ENCODE measurements at places on chromosomes 2 and 18.

DNA sequence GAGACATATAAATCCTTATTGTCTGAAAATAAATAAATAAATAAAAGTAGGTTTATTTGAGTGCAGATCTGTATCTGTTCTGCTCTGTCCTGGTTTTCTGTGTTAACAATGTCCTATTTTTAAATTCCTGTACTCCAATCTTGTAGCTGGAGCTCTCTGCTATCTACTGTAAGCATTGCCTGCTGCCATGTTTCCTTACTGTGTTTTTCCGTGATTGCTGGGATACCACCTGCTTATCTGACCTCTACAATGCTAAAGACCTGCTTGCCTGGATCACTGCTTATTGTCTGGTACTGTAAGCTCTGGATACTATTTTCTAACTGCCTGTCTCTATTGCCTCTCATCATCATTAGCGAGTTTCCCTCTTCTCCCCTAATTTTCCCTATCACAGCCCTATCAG lies 11.6 kb downstream of the PTPN4 start:
- DNase-seq = no peak

DNA sequence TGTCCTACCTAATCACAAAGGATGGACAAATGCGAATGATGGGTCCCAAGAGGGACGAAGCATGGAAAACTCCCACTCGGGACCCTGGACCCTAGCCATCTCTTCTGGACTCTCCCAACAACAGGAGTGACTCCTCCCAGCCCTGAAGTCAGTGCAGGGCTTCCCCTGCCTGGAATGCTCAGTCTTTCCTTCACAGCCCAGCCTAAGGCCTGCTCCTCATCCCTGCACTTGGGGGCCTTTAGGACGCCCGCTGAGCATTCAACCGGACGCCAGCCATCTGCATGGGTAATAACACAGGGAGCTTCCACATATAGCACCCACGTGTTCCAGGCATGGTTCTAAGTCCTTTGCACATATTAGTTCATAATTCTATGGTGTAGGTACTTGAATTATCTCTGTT lies 237.5 kb downstream of the KLHL29 start:
- DNase-seq = no peak

- DNase-seq = no peak
Observed at GRCh38 chr2:237615631-237616249, 11.6 kb upstream of the LRRFIP1 start.

GRCh38 chr18:56984731-56985130 lies 162.2 kb upstream of the BOD1L2 start:
- no peak for DNase-seq

DNA sequence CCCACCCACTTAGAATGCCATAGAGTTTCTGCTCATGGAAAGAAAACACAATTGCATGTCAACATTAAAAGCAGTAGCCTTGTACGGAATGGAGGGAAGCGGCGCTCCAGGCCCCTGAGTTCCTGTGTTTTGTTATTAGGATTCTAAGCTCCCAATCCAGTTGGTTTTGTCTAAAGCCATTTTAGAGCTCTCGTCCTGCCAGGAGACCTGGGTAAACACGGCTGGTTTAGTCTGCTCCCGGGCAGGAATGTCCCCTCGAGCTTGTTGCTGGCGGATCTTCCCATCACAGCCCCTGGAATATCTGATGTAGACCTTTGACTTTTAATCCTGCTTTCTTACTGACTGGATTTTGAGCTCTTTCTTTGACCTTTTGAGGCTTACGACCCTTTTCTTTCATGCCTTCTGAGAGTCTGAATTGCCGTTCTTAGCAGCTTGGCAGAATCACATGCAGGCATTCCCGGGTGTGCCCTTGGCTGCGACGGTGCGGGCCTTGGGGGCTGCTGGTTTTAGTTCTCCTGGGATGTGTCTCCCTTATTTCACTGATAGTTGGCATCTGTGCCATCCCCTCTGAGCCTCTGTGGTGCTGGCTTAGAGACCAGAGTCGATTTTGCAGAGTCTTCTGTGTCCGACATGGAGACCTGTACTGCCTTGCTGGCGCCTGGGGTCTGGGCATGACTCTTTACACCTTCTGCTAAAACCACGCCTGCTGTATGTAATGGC lies 25.4 kb downstream of the GREB1 start:
- no peak for DNase-seq

GRCh38 chr18:13302457-13303225 lies 84.1 kb downstream of the LDLRAD4 start:
- DNase-seq = no peak

GRCh38 chr2:45823723-45824206 lies 172.3 kb downstream of the PRKCE start:
- DNase-seq = no peak

- no peak for DNase-seq
Observed at GRCh38 chr2:69625078-69625795, 18.3 kb downstream of the AAK1 start.

- DNase-seq = no peak
Observed at GRCh38 chr2:62801814-62802523, 96.5 kb downstream of the EHBP1 start.

DNA sequence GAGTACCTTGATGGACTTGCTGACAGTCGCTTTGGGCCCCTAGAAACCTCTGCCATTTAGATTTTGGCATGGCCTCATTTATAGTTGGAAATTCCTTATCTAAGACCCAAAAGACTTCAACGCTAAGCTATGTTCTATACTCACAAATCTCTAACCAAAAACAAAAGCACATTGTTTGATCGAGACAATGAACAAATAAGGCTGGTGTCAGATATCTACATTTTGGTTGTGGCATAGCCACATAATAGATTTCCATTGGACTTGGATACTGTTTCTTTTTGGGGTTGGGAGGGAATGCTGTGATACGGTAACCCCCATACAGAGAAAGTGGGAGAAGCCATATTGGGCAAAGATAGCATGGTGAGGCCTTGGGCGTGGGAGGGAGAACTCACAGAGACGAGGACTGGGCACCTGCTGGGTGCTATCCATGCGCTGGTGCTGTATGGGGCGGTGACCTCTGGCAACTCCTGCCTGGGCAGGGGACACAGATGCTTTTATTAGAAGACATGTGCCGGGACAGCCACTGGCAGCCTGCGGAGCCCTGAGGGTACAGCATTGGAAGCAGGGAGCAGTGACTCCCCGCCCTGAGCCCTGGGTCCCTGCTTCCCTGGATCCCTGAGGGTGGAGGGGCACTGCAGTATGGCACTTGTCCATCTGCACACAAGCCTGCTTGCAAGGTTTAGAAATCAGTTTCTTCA lies 97.1 kb downstream of the ASAP2 start:
- DNase-seq = no peak

DNA sequence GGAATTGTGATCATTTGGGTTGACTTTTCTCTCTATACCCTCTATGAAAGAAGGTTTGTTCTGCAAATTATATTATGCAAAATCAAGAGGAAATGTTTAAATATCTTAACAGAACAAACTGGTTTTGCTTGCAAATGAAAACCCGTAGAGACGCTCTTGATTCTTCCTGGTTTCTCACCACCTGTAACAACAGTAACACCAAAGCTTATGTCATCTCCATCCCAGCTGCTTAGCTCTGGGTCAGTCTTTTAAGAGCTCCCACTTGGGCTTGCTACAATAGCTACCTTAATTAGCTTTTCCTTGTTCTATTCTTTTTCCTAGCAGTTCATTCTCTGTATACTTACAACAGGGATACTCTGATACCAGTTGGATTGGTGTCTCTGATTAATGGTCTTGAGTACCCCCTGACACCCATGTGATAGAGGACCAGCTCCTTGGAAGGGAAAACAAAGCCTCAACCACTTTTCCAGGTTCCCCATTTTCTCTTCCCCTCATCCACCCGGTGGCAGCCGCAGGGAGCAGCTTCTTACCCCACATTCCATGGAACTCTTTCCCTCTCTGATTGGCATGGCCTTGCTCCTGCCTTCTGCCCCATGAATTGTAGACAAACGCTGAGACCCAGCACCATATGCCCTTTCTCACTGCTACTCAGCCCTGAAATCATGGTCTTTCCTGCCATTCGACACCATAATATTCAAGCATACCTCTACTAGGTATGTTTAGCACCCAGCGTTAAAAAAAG lies 27.7 kb downstream of the TMEM182 start:
- no peak for DNase-seq

DNA sequence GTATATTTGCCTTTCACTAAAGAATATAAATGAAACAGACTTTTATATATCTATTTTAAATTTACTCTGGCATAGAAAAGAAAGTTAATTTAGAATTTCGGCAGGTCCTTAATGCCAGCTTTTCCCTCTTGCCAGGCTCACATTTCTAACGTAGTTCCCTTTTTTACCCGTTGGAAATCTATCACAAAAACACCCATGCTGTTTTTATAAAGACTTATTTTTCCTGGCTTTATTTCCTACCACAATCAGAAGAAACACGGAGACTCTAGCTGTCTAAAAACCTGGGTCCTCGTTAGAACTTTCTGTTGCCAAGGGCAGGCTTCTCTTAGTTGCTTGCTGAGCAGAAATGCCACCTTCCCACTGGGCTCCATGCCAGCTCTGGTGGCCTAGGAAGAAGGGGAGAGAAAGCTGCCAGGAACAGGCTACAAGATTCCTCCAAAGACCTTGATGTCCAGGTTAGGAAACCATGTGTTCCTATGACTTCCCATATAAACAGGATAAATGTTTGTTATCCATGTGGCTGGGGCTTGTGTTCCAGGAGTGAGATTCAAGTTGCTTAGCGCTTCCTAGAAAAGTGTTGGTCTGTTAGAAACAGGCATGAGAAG lies 17.8 kb upstream of the TMEM18 start:
- no peak for DNase-seq

DNA sequence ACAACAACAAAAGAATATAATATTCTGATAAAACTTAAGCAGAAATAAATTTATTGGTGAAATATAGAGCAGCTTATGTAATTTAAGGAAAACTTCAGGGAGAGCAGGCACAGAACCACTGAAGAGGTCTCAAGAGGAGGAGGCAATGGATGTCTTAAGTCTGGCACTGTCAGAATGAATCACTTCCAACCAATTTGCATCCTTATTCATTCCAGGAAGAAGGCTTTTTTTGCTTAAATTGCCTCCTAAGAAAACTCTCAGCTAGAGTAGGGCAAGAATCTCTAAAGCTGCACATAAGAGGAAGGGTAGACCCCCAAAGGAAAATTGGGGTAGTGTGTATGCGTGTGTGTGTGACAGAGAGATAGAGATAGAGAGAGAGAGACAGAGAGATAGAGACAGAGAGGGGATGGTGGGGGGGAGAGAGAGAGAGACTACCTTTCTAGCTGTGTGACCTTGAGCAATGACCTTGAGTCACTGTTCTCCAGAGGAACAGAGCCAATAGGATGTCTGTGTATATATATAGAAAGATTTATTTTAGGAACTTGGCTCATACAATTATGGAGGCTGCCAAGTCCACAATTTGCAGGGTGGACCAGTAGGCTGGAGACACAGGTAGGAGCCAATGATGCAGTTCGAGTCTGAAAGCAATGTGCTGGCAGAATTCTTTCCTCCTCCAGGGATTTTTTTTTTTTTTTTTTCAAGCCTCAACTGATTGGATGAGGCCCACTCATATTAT lies 96.4 kb upstream of the LINC00305 start:
- no peak for DNase-seq

DNA sequence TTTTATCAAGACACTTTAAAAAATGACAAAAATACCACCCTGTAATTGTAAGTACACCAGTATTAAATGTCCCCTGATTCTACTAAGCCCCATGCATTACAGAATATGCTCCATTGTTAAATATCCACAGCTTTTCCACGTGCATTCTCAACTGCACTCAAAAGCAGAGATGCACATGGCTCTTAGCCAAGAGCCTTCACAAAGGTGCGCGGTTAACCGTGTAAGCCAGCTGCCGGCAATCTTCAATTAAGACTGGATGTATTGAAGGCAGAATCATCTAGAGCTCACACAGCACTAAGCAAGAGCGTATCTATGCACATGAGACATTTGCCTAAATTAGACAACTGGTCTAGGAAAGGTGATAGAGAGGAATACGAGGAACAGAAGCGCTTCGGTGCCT lies 278.3 kb downstream of the NAPG start:
- no peak for DNase-seq

- no peak for DNase-seq
Observed at GRCh38 chr2:128867311-128867710, 548.6 kb upstream of the HS6ST1 start.

DNA sequence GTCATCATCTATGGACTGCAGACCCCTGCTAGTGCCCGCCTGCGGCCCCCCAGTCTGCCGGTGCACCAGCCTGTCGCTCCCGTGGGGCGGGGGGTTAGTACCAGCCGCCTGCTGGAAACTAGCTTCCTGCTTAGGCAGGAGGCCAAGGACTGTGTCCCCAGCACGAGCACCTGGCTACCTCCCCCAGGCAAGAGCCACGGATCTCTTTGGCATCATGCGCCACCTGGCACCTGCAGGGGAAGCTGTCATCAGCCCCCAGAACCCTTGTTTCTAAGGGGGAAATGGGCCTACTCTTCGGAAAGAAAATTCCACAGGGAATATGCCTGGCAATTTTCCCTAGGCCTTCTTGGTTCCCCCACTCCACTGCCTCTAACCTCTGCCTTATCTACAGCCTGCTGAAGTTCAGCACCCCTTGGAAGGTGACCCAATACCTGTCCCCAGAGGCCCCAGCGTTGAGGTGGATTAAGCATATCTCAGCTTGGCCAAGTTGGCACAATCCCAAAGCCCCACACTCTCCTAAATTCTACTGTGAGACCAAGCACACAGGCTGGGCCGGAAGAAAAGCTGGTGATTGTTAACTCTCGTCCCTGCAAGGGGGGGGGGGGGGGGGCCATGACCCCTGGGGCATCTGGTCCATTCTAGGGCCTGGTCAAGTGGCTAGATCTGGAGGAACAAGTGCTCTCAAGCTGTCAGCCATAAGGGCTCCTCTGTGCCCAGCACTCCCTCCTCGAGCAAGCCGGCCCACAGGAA lies 62.0 kb upstream of the POMC start:
- no peak for DNase-seq

- DNase-seq = no peak
Observed at GRCh38 chr2:232652505-232652851, 19.1 kb downstream of the EFHD1 start.

Measured in amniotic stem cell (primary cell).